ENCODE measurements at places on chromosomes 2 and 18.

- no peak for DNase-seq
These were observed 4.3 kb upstream of the GBX2 start for GRCh38 chr2:236172255-236173035.

- DNase-seq: no peak
These were observed 54.1 kb downstream of the C1QL2 start for GRCh38 chr2:119104414-119104813.

GRCh38 chr2:60936757-60937156 is 55.4 kb downstream of the REL start:
- no peak for DNase-seq

DNA sequence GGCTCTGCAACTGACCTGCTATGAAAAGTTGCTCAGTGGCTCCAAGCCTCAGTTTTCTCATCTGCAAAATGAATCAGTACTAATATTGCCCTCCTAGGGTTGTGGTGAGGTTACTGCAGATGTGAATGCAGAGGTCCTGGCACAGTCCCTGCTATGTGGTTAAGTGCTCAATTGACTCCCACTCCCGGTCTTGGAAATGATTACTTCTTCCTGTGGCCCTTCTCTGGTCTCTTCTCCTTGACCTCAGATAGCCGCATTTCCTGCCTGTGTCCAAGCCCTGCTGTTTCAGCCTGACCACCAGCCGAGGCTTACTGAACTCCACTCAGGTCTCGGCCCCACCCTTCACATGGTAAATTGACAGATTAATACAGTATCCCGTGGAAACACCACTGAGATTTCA is 26.3 kb downstream of the CNGA3 start:
- DNase-seq: no peak

- no peak for DNase-seq
These were observed 45.0 kb downstream of the EMILIN2 start for GRCh38 chr18:2891526-2892431.

- no peak for DNase-seq
These were observed 33.6 kb downstream of the USP40 start for GRCh38 chr2:233532971-233533370.

DNA sequence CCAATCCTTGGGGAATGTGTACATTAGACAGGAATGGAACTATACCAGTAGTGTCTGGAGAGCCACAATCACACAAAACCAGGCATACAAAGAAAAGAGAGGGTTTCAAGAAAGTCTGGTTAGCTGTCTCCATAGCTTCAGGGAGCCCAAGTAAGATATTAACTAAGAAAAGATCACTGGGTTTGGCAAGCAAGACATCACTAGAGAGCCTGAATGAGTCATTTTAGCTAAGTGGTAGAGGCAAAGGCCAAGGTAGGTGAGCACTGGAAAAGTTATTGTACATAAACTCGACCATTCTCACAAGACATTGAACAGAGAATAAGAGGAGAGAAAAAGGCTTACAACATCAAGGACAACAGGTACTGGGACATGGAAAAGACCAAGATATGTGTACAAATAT is 143.8 kb upstream of the ARL4C start:
- DNase-seq: no peak

GRCh38 chr2:219514196-219514761 is at the start of gene ASIC4:
ASIC4 (plus strand) TSS chr2:219514482; CDS start chr2:219514725, 243 bp downstream.
- DNase-seq: no peak

DNA sequence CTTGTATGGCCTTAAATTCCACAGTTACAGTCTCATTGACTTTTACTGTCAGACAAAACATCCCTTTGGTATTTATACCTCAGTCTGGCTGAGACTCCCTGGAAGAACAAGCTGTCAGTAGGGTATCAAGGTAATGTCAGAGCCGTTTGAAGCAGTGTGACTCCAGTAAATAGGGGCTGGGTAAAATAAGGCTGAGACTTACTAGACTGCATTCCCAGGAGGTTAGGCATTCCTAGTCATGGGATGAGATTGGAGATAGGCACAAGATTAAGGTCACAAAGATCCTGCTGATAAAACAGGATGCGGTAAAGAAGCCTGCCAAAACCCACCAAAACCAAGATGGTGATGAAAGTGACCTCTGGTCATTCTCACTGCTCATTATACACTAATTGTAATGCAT is 219.5 kb upstream of the SKOR2 start:
- DNase-seq: no peak

DNA sequence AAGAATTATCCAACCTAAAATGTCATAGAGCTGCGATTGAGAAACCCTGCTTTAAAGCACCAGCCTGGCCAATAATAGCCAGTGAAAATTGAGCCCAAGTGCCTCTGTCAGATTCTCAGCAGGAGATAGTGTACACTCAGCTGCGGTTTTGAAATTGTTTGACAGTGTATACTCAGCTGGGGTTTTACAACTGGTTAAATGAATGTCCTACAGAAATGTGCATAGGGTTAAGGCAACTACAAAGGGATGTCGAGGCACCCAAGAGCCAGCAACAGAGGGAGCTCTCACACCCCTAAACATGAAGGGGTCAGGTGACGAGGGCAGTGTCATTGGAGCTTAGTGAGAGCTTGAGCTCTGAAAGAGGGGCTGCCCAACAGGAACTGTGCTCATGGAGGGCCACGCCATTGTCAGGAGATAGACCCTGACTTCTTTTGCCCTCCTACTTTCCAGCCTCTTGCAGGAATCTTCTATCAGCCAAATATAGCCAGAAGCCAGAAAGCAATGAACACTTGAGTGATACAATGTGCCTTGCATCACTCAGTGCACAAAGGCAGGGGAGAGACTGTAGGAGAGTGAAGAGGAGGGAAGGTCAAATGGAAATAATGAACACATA is 15.1 kb downstream of the ACTG2 start:
- no peak for DNase-seq

DNA sequence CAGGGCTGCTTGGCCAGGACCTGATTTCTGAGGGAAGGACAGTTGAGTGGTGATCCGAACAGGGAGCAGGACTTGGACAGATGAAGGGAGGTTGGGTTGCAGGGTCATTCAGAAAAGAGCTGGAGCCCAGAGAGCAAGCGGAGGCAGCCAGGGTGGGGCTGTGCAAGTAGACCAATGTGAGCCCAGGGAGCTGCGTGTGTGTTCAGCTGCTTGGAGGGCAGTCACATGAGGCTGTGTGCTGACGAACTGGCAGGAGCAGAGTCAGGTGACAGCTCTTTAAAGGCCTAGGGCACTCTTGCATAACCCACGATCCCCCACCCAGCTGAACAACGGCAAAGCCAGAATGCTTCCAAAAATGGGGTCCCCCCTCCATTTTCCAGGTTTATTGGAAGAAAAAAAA is 4.6 kb upstream of the MLPH start:
- peak; percentile 35 for DNase-seq

- DNase-seq: peak; percentile 4
These were observed 644.2 kb upstream of the SETBP1 start for GRCh38 chr18:44036501-44036900.

DNA sequence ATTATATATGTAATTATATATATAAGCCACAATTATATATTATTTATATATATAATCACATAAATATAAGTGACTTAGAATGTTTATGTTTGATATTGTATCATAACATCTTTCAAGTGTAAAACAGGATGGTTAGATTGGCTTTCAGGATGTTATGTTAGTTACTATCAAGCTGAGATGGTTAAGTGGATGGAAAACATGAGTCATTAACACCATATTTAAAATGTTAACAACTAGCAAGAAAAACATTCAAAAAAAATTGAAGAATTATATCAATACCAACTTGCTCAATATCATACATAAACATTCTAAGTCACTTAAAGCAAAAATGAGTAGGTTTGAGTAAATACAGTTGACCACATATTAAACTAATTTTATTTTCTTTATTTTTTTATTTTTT is 21.8 kb upstream of the RAB27B start:
- DNase-seq: peak; percentile 63

- no peak for DNase-seq
These were observed 164.1 kb downstream of the TMEM247 start for GRCh38 chr2:46643493-46643892.

DNA sequence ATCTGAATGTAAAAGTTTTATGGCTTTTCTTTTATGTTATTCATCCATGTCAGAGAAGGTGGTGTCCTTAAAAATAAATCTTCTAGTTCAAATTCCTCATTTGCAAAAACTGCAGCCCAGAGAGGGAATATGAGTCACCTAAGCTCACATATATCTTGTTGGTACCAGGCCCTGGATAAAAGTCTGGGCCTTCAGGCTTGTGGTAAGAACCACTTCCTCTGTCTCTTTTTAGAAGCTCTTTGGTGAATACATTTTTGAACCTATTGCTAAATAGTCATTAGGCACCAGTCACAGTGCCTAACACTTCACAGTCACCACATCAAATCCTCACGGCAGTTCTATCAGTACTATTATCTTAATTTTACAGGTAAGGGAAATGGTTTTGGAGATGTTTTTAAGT is 199.2 kb downstream of the KCNS3 start:
- peak; percentile 98 for DNase-seq

DNA sequence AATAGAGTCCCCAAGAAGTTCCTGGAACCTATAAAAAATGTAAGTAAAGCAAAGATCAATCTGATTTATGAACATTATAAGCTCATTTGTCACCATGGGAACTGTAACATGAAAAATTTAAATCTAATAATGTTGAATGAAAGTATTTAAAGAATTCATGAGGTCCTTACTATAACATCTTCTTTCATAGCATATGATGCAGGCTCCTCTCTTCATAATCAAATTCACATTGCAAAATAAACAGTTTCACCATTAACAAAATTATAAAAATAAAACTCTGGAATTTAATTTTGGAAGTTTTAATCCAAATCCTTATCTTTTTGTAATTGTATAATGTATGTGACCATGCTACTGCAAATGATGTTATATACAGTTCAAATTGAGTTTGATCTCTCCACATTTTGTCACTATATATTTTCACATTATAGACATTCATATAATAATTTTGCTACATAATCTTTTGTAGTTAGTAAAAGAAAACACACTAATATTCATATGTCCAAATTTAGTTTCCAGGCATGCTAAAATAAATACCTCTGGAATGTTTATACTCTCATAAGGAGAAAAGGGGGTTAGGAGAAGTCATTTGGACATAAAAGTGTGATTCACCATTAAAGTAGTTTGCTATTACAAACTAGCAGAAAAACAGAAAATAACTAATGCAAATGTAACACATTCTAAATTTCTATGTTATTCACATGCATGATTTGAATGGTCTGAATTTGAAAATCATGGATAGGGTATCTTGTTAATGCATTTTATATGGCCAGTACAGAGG is 954.1 kb downstream of the DSC3 start:
- peak; percentile 7 for DNase-seq

DNA sequence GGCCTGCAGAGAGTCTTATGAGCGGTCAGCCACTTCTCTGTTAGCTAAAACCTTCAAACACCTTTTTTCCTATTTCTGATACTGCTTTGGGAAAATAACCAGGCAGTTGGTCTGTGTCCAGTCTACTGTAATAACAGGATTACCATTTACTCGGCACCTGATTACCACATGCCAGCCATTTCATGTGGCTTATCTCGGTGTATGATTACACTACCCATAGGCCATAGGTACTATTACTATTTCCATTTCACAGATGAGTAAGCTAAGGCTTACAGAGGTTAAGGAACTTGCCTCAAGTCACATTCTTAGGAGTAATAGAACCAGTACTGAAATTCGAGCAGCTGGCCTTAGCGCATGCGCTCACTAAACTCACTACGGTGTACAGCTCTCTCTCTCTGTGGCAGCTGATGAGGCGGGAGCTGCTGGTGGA is 147.2 kb upstream of the L3MBTL4 start:
- no peak for DNase-seq

DNA sequence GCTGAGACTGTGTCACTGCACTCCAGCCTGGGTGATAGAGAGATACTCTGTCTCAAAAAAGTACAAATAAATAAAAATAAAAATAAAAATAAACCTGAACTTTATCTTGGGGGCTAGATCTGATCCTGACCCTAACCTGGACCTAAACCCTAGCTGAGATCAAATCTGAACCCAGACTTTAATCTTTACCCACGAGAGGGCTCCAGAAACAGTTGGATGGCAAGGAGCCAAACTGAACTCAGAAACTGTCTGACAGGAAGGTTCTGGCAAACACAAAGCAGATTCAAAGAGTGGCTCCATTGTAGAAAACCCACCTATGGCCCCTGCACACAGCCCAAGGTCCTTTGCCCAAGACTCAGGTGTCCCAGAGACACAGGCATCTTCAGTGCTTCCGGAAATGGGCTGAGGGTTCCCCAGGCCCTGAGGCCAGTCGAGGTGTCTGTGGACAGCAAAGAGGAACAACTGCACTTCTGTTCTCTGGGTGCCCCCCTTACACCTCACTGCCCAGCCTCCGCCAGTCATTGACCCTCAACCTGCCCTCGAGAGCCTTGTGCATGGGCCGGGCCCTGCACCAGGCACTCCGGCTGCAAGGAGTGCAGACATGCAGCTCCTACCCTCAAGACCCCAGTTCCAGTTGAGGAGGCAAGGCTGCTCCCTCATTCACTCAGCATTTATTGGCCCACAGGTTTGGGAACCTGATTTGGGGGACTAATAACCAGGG is 95.2 kb downstream of the TFCP2L1 start:
- no peak for DNase-seq

GRCh38 chr2:233342301-233342700 is 12.0 kb upstream of the DGKD start:
- no peak for DNase-seq

DNA sequence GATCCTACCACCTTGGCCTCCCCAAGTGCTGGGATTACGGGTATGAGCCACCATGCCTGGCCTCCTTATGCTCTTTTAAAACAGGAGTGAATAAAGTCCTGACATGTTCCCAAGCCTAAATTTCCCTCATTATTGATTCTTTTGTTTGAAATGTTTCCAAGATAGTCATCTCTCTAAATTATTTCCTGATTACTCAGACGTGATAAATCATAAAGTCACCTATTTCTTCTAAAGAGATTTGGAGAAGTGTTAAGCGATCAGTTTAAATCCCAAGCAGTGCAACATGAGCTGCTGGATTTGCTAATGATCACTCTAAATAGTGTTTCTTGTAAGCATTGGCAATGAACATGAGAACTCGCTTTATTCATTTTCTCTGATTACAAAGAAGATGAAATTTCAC is 51.8 kb downstream of the PMAIP1 start:
- DNase-seq: no peak

DNA sequence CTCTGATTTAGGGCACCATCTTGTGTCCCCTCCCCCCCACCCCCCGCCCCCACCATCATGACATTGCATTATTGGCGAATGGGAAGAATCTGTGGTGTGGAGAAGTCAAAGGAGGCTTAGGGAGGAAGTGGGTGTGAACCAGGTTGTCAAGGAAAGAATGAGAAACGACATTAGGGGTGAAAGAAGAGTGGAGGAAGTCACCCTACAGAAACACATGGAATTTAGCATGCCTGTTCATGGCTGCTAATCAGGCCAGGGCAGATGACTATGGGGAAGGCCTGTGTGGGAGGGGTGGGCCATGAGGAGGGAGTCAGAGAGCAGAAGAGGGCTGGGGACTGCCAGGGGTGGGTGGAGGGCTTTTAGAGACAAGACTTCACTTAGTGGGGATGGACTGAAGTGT is 81.6 kb downstream of the AOX1 start:
- DNase-seq: no peak

DNA sequence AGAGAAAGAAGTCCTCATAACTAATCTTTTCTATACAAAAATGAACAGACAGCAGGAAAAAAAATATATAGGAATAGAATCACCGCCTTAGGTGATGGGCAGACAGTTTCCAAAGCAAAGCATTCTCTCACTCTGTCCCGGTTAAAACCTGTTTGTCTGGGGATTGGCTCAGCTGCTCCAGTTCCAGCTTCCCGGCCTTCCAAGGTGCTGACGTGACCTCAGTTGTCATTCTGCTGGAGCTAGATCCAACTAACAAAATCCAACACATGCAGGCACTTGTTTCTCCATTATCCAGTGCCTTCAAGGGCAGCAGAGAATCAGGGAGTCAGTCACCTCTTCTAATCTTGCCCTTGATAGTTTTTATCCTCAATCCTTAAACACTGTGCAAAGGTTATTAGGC is 52.8 kb downstream of the IKZF2 start:
- DNase-seq: no peak
